Activated CD4-positive, alpha-beta memory T cell treated with anti-CD3 and anti-CD28 coated beads, Interleukin-2, amount 10 ng/mL, durations not matched to agents 7 days and 5 days (primary cell): ENCODE measurements at places on chromosomes 7 and 10. TPM values are rescaled to one million over a fixed set of nuclear protein-coding genes. Genes with fewer than 3 reads are reported as not detected.

Gene CASTOR2
- total RNA-seq: 4.3 TPM

Gene PAPOLB
- not detected for total RNA-seq

Gene HOGA1
- total RNA-seq: not detected

Gene PPP1R3C
- 0.23 TPM for total RNA-seq

GRCh38 chr10:110698782-110699201 is 54.7 kb downstream of the RBM20 start:
- no peaks in the 10 kb centered on the region for H3K36me3 ChIP-seq
- DNase-seq: no peak
- peaks cover 6% of the 10 kb centered on the region for H3K4me1 ChIP-seq
- no peak overlapping the region for H3K4me3 ChIP-seq
- H3K27ac ChIP-seq: no peak overlapping the region

- H3K4me1 ChIP-seq: peaks cover 6% of the 10 kb centered on the region
- no peak for DNase-seq
- no peaks in the 10 kb centered on the region for H3K27me3 ChIP-seq
- peak overlapping the region; percentile 10 for H3K27ac ChIP-seq
- H3K4me3 ChIP-seq: no peak overlapping the region
These were observed 57.8 kb downstream of the MINDY3 start for GRCh38 chr10:15802375-15802949.

- DNase-seq: no peak
- H3K4me3 ChIP-seq: no peak overlapping the region
- H3K4me1 ChIP-seq: no peaks in the 10 kb centered on the region
- H3K36me3 ChIP-seq: no peaks in the 10 kb centered on the region
These were observed 115.4 kb downstream of the RPS24 start for GRCh38 chr10:78148961-78149612.

GRCh38 chr7:110600956-110601355 is 490.0 kb upstream of the LRRN3 start:
- no peak overlapping the region for H3K4me3 ChIP-seq
- DNase-seq: no peak
- no peak overlapping the region for H3K27ac ChIP-seq
- H3K4me1 ChIP-seq: no peaks in the 10 kb centered on the region

DNA sequence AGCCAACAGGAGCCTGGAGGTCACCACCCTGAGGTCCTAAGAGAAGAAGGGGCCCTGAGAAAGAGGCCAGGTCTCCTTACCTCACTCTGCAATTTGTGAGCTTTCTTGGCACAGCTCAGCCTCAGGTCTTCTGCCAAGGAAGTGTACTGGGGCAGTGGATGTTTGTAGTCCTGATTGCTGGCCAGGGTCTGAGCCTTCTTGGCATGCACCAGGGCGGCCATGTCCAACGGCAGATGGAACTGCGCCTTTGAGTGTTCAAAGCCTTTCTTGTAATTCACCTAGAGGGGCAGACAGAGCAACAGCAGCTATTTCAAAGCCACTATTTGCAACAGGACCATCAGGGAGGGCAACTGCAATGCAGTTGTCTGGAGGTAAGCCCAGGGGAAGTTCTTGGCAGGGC is 51.7 kb downstream of the NRAP start:
- H3K4me1 ChIP-seq: no peaks in the 10 kb centered on the region
- no peak overlapping the region for H3K27ac ChIP-seq
- H3K36me3 ChIP-seq: no peaks in the 10 kb centered on the region
- H3K27me3 ChIP-seq: peaks cover 19% of the 10 kb centered on the region

DNA sequence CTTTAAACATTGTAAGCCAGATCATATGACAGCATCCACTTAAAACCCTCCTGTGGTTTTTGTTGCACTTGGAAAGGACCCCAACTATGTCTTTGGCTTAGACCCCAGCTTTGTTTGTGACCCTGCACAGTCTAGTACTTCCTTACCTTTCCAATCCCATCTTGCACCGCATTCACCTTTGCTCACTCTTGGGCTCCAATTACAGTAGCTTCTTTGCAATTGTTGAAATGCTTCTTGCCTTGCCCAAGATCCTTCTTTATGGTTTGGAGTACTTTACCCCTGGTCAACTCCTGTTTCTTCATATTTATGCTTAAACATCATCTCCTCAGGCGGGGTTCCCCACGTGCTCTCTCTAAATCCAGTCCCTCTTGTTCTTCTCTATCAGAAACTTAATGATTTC is 162.6 kb downstream of the PTEN start:
- H3K27me3 ChIP-seq: no peaks in the 10 kb centered on the region
- H3K27ac ChIP-seq: no peak overlapping the region
- no peaks in the 10 kb centered on the region for H3K36me3 ChIP-seq
- H3K4me3 ChIP-seq: no peak overlapping the region
- no peak for DNase-seq
- H3K4me1 ChIP-seq: peaks cover 2% of the 10 kb centered on the region

DNA sequence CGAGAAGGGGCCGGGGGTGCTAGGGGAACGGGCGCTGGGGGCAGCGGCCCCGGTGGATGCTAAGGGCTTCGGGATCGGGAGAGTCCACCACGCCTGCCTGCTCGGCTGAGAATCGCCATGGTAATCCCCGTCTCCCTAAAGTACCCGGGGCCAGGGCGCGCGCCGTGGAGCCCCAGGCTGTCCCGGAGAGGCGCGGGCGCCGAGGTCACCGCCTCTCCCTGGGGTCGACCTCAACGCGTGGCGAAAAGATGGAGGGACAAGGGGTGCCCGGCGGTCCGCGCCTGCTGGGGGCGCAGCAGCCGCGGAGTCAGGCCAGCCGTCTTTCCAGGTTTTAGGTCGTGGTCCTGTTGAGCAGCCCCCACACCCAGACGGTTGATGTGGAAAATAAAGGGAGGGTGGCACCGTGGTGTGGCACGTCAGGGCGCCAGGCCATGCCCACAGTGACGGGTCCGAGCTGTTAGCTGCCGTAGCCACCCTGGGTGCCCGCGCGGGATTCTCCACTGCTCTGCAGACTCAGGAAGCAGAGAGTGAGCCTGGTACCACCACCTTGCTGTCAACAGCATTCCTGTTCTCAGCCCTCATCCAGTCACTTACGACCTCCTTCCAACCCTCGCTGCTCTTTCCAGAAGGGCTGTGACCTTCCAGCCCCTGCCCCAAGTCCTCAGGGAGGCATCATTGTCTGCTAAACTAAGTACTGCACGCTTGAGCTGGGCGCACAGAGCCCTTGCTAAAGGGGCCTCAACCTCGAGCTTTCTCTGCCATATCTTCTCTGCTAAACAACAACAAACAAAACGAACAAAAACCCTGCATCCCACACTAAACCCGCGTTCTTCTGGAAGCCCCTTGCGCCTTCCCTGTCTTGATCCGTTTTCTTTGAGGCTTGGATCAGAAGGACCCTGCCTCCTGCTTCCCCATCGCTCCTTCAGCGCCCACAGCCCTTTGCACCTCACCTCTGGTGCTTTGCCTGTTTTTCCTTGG is 666 bp downstream of the SMKR1 start:
- no peak overlapping the region for H3K27ac ChIP-seq
- DNase-seq: no peak
- H3K4me3 ChIP-seq: peak overlapping the region; percentile 75
- H3K27me3 ChIP-seq: no peaks in the 10 kb centered on the region
- H3K36me3 ChIP-seq: no peaks in the 10 kb centered on the region
- peaks cover 31% of the 10 kb centered on the region for H3K4me1 ChIP-seq

DNA sequence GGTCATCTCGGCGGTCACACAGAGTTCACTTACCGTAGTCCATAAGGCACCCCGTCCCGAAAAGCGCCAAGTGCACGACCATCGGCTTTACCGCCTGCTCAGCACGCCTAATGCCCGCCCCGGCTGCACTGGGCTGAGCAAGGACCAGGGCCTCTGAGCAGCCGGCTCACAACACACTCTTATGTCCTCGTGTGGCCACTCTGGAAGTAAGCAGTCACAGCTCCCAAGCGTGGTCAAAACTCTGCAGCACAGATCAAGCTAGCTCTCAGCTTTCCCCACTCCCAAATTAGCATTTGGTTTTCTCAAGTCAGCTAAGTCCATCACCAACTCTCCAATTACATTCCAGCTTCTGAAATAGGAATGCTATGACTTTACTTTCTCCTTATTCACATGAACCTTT is 57.7 kb downstream of the MAD1L1 start:
- no peak overlapping the region for H3K27ac ChIP-seq
- no peak for DNase-seq
- no peaks in the 10 kb centered on the region for H3K36me3 ChIP-seq
- peaks cover 6% of the 10 kb centered on the region for H3K4me1 ChIP-seq
- no peak overlapping the region for H3K4me3 ChIP-seq
- no peaks in the 10 kb centered on the region for H3K27me3 ChIP-seq
